ENCODE measurements at places on chromosomes 4 and X.

GRCh38 chr4:74631338-74631737, 163.0 kb downstream of the BTC start:
- DNase-seq: no peak

GRCh38 chrX:96683997-96684338, 674 bp upstream of the DIAPH2 start:
- DNase-seq: no peak

DNA sequence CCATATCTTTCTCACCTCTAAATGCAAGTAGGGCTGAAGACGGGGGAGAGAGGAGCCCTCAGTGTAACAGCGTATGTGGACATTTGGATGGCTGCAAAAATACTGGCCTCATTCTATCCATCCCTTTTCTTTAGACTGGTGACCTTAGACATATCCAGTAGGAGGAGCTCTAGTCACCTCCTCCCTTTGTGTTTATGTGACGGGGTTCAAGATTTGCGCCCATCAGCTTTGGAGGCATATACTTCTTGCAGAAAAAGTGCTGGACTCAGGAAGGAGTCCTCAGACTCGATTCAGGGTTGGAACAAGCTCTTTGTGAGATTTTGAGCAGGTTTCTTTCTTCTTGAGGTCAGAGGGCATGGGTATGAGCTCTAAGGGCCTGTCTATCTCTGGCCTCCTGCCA, 86.2 kb downstream of the MAMLD1 start:
- no peak for DNase-seq

- no peak for DNase-seq
Measured at GRCh38 chrX:572538-573124, 58.0 kb upstream of the SHOX start.

- DNase-seq: no peak
Measured at GRCh38 chr4:177196615-177197014, 113.1 kb upstream of the NEIL3 start.

GRCh38 chr4:8441499-8442091, 1.0 kb downstream of the TRMT44 start:
- no peak for DNase-seq

Measured in stimulated activated CD8-positive, alpha-beta memory T cell treated with anti-CD3 and anti-CD28 coated beads, Interleukin-7, amount 100 ng/mL, for 4 hours (primary cell).